ENCODE measurements at places on chromosomes 12 and 14.
A peak's percentile ranks its signal among the peaks of the same experiment; 100 is the strongest.

DNA sequence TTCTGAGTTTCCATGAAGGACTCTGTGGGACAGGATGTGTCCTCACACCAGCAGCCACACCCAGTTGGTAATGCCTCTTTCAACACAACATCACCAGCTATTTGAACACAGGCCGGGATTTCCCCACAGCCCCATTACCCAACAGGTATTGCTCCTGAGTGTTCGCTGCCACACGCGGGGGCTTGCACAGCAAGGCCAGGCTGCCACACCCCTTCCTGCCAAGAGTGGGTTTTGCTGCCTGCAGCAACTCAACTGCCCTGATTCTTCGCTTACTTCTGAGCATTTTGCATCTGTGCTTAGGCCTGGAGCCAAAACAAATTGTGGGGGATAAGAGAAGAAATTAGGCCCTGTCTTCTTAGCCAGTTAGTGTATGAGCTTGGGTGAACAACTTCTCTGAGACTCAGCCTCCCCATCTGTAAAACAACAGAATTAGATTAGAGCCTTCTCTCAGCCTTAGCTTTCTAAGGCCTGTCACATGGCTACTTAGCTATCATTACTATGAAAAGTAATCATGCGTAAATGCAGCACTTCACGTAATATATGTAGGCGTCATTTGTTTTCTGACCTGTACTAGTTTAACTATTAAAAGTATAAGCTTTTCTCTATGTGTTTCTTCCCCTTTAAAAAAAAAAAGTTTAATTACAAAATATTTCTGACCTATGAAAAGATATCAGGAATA is 20.0 kb downstream of the CKAP4 start:
- DNase-seq = peak; percentile 29

GRCh38 chr12:39646963-39647362 is 27.4 kb upstream of the ABCD2 start:
- no peak for DNase-seq

GRCh38 chr12:31662176-31662849 is 2.8 kb downstream of the ETFBKMT start:
- DNase-seq = no peak

- peak; percentile 24 for DNase-seq
These were observed 193.3 kb downstream of the ANO4 start for GRCh38 chr12:100987552-100988521.

DNA sequence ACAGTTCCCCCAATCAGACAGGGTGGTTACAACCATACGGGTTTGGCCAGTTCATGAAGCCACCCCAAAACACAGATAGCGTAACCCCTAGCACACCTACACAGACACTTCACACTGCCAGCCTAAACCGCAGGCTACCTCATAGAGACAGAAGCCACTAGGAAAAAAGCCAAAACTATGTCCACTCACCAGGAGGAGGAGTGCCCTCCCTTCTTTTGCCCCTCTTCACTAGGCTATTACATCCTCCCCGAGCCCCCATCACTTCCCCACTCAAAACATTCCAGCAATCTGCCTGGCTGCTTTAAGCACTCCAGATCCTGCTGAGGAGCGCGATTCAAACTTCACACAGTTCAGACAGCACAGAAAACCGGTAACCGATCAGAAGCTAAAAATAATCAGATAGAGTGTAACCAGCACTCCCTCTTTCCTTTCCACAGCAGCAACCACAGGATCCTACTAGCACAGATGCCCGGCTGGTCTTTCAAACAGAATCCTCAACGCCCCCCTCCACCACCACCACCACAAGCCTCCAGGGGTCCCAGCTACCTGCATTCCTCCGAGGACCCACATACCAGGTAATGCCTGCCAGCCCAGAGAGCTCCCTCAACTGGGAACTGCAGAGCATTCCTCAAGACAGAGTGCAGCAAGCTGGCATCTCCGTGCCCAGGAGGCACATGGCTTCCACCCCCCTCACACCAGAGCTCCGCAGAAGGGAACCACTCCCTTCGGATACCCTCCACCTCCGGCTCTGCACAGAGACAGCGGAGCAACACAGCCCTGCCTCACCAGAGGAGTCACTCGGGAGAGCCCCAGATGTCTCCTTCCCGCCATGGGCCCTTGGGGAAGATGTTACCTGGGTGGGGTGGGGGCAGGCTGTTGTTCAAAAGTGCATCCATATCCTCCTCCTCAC is 1.5 kb downstream of the CHD4 start:
- DNase-seq = peak; percentile 26

GRCh38 chr14:64733321-64733720 is 29.1 kb downstream of the PLEKHG3 start:
- DNase-seq = no peak

DNA sequence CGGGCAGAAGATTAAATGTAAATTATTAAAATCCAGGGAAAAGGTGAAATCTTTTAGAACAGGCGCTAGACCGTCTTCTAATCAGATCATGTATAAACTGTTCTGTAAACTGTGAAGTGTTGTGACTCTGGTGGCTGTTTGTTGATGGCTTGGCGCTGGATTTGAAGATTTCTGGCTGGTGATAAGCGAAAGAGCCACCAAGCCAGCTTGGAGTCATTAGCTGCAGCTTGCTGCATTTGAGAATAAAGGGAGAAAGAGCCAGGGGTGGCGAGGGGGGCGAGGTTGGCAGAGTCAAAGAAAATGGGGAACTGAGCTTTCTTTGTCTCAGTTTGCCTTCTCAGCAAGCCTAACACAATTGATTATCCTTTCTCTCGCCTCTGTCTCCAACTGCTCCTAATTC is 8.0 kb downstream of the SYNDIG1L start:
- no peak for DNase-seq

DNA sequence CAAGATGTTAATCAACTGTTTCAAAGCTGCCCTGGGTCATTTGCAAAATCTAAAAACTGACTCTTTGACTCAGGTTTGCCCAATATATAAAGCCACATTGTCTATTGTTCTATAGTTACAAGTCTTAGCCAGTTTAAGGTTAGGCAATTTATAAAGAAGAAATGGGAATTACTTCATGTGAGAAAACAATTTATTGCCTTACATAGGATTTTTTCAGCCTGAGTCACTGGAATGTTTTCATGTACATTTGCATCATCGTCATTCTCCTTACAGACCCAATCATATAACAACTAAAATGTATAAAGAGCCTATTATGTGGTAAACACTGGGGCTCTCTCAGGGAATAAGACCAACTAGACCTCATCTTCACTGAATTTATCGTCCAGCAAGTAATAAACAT is 100.3 kb upstream of the PLEKHG7 start:
- DNase-seq = no peak

DNA sequence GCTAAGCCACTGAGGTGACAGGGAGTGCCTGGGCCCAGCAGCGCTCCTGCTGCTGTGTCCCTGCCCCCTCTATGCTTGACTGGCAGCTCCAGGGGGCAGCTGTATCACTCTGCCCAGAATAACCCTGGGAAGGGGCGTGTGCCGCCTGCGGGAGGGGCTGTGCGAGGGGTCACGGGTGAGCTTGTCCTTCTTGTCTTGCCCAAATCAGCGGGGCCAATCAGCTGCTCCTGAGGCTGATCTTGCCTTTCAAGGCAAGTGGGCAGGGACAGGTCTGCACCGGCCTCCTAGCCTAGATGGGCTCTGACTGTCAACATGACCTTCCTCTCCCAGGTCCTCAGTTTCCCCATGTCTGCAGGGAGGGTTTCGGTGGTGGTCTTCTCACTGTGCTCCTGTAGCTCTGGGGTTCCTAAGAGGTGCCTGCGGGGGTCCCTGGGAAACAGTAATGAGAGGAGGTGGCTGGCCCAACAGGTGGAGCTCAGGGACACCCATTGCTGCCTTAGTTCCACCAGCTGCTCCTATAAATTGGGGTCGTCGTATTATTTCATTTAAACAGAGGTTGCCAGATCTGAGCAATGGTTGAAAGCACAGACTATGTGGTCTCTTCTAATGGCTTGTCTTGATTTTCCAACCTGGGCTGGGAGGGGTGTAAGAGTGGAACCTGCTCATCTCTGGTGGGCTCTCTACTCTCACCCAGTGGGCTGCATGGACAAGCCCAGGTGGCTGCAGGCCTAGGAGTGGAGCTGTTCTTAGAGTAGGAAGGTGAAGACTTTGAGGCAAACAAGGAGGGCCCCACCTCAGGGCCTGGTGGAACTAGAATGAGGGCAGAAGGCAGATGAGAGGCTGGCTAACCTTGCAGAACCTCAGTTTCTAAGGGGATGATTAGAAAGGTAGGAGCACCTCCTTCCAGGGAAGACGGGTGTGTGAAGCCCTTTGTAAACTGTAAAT is 11.7 kb downstream of the RTL1 start:
- no peak for DNase-seq

DNA sequence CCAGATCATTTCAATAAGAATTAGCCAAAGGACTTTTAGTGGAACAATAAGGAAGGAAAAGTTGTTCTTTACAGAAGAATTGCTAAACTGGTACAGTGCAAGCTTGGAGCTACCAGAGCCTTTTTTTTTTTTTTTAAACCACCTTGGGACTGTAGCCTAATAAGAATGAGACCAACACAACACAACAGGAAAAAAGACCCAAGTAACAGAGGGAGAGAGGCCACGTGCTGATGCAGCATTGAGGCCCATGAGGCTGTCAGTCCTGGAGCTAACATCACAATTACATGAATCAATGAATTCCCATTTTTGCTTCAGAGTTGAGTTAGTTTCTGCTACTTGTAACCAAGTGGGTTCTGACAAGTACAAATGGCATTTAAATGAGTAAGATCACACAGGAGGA is 149.0 kb upstream of the EEA1 start:
- DNase-seq = no peak

GRCh38 chr12:14982991-14983390 is 10.1 kb downstream of the PDE6H start:
- DNase-seq = no peak

DNA sequence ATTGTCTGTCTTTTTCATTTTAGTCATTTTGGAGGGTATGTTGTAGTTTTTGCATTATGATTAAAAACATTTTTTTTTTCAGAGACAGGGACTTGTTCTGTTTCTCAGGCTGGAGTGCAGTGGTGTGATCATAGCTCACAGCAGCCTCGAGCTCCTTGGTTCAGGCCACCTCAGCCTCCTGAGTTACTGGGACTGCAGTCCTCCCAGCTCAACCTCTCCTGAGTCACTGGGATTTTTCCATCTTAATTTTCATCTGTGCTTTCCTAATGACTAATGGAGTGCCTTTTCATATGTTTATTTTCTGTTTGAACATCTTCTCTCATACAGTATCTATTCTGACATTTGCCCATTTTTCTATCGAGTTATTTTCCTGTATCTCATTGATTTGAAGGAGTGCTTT is 52.6 kb downstream of the DYRK2 start:
- DNase-seq = no peak

DNA sequence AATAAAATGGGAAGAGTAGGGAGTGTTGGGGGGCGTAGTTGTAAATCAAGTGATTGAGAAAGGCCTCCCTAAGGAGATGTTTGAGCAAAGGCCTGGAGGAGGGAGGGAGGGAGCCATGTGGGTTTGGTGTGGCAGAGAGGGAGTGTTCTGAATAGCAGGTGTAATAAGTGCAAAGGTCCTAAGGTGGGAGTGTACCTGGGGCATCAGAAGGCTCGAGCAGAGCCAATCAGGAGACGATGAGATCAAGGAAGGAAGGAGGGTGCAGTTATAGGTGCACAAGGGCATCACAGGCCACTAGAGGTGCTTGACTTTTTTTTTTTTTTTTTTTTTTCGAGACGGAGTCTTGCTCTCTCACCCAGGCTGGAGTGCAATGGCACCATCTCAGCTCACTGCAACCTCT is 77.9 kb upstream of the PLXNC1 start:
- DNase-seq = peak; percentile 97

- DNase-seq = no peak
These were observed 118.3 kb downstream of the LRRK2 start for GRCh38 chr12:40343124-40343523.

DNA sequence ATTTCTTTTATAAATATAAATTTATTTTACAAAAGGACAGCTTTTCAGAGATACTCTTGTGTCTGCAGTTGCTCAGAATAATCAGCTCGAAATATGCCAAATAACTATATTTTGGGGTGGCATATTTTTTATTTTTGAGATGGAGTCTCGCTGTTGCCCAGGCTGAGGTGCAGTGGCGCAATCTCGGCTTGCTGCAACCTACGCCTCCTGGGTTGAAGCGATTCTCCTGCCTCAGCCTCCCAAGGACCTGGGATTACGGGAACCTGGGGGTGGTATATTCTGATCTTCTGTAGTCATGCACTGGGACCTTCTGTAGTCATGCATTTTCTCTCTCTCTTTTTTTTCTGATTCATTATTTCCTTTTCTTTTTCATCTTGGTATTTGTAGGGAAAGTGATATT is 135.0 kb upstream of the AMIGO2 start:
- DNase-seq = no peak

- no peak for DNase-seq
These were observed at the start of gene LYZ for GRCh38 chr12:69348162-69348938. TSS of gene LYZ (plus strand) at chr12:69348381. CDS start at chr12:69348409, 28 bp downstream.

GRCh38 chr12:46153268-46153872 is 115.5 kb downstream of the SLC38A1 start:
- DNase-seq = no peak

DNA sequence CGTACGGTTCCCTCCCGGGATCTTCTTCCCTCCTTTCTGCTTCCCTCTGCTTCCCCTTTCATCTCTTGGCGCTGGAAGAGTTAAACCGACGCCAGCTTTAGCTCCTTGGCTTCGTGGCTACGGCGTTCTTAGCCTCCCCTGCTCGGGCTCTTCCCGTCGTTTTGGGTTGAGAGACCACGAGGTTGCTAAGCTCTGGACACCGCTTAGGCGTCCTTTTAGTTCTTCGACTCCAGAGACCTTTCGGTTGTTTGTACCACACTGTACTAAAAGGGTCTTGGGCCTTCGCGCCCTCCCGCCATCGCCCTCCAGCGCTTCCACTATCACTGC is 545 bp downstream of the CPSF2 start:
- no peak for DNase-seq

DNA sequence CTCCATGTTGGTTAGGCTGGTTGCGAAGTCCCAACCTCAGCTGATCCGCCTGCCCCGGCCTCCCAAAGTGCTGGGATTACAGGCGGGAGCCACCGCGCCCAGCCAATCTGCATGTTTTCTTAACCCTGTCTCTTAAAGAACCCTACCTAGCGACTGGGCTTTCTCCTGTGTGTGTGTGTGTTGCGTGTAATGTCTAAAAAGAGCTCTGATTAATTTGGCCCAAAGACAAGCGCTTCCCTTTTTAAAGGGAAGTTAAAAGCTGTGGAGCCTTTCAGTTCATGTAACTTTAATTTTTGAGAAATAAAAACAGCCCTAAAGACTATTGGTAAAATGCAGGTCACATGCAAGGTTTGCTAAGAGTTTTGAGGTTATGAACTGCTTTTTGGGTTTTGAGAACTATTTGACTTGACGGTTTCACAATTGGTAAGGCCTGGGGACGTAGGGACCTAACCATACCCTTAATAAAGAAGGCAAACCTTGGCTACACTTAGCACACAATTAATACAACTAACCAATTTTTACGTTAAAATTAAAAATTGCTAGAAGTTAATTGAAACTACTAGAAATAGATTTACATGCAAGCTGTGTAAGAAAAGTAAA is 103.2 kb downstream of the KCNMB4 start:
- no peak for DNase-seq

DNA sequence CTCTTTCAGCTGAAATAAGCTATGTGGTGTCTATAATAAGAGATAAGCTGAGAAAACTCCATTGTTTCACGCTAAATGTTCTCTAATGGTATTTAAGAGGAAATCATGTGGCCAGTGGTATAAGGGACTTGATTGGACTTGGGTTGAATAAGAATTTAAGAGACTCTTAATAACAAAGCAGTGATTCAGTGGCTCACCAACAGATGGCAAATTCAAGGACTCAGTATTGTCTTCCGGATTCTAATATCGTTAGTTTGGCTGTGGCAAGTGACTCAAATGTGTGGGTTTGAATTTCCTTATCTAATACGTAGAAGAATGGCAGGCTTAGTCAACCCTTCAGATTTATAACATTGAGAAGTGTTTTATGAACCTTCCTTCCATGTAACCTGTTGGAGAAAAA is 49.1 kb upstream of the KCNH3 start:
- DNase-seq = no peak

GRCh38 chr12:93199831-93200236 is 177.9 kb upstream of the NUDT4 start:
- DNase-seq = no peak
